WTC11 (cell line): ENCODE measurements at places on chromosomes 1 and 21. TPM values are rescaled to one million over a fixed set of nuclear protein-coding genes. Genes with fewer than 3 reads are reported as not detected.

DNA sequence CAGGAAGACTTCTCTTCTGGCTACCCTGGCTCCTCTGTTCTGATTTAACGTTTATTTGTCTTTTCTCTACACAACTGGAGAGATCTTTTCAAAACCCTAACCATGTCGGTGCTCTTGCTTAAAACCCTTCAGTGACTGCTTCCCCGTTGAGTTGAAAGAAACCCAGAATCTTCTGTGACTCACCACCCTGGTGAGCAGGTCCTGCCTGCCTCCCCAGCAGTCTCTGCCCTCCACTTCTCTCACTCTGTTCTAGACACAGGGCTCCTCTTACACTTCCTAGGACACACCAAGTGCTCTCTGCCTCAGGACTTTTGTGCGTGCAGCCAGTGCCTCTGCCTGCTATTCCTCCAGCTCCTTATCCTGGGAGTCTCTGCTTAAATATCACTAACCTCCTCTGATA is 131.4 kb downstream of the IER5 start:
- DNase-seq: no peak

NMNAT2 gene
- 8.8 to 10.5 TPM (median 8.9 TPM) in 3 replicates for total RNA-seq

USH2A gene
- total RNA-seq: 0.07 to 0.37 TPM (median 0.32 TPM) in 3 replicates

DNA sequence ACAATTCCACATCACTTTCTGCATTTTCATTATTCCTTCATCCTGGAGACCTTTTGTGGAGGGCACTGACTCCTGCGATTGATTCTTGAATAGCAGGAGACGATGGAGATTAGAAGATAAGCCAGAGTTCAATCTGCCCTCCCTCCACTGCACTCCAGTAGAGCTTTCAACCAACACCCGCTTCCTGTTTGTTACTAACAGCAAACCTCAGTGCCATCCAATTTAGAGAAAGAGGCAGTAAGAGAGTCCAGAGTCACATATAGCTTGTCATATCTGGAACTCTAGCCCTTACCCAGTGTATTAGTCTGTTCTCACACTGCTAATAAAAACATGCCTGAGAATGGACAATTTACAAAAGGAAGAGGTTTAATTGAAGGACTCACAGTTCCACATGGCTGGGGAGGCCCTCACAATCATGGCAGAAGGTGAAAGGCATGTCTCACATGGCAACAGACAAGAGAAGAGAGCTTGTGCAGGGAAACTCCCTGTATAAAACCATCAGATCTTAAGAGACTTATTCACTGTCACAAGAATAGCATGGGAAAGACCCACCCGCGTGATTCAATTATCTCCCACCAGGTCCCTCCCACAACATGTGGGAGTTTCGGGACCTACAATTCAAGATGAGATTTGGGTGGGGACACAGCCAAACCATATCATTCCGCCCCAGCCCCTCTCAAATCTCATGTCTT is 55.9 kb downstream of the PCBP3 start:
- no peak for DNase-seq

ENAH gene
- total RNA-seq: 223 to 229 TPM (median 227 TPM) in 3 replicates

GRCh38 chr1:63617450-63617849 is 24.2 kb downstream of the PGM1 start:
- no peak for DNase-seq

KRTAP11-1 gene
- not detected in 3 replicates for total RNA-seq

C1QA gene
- 0.50 to 0.92 TPM (median 0.76 TPM) in 3 replicates for total RNA-seq

NR1I3 gene
- 0.16 TPM in 1 of 3 replicates, not detected in the others for total RNA-seq

- no peak for DNase-seq
Observed at GRCh38 chr1:67004176-67004575, 49.8 kb downstream of the SLC35D1 start.

- DNase-seq: no peak
Observed at GRCh38 chr1:174023440-174023839, 1.3 kb upstream of the RC3H1 start.

GRCh38 chr21:37688952-37689659 is 227.2 kb downstream of the KCNJ6 start:
- no peak for DNase-seq

DNA sequence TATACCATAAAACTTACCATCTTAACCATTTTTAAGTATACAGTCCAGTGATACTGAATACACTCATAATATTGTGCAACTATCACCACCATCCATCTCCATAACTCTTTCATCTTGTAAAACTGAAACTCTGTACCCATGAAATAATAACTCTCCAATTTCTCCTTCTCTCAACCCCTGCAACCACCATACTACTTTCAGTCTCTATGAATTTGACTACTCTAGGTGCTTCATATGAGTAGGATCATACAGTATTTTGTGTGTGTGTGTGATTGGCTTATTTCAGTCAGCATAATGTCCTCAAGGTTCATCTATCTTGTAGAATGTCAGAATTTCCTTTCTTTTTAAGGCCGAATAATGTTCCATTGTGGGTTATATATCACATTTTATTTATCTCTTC is 17.7 kb downstream of the NPHS2 start:
- no peak for DNase-seq

SLC35E2B gene
- total RNA-seq: 51.3 to 51.6 TPM (median 51.6 TPM) in 3 replicates

TNNT2 gene
- 6.1 to 10.1 TPM (median 7.9 TPM) in 3 replicates for total RNA-seq

GRCh38 chr1:12019858-12020509 is 686 bp downstream of the MIIP start:
- DNase-seq: no peak

- no peak for DNase-seq
Observed at GRCh38 chr1:12776801-12777557, 3.4 kb downstream of the PRAMEF12 start.

GRCh38 chr1:26288311-26288941 is 8.5 kb downstream of the SH3BGRL3 start:
- no peak for DNase-seq

CFHR4 gene
- 0.42 TPM in 1 of 3 replicates, not detected in the others for total RNA-seq

MAEL gene
- 0.25 to 0.26 TPM in 2 of 3 replicates, not detected in the other for total RNA-seq

DNA sequence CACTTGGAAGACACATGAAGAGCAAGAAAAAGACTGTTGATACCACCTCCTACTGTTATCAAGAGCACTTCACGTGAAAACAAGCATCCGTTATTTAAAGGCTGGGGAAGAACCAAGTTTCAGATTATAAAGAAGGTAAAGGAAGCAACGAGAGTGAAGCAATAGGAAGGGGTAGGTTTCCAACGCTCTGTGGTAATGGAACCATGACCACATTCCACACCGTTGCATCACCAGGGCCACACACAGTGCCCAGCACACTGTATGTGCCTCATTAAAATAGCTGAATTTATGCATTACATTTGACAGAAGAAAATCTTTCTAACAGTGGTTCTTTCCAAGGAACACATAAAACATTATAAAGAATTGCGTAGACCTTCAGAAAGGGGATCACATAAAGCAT is 435.8 kb downstream of the MRPL39 start:
- no peak for DNase-seq

GRCh38 chr1:31818206-31818605 is 2.4 kb upstream of the SPOCD1 start:
- DNase-seq: no peak

DNA sequence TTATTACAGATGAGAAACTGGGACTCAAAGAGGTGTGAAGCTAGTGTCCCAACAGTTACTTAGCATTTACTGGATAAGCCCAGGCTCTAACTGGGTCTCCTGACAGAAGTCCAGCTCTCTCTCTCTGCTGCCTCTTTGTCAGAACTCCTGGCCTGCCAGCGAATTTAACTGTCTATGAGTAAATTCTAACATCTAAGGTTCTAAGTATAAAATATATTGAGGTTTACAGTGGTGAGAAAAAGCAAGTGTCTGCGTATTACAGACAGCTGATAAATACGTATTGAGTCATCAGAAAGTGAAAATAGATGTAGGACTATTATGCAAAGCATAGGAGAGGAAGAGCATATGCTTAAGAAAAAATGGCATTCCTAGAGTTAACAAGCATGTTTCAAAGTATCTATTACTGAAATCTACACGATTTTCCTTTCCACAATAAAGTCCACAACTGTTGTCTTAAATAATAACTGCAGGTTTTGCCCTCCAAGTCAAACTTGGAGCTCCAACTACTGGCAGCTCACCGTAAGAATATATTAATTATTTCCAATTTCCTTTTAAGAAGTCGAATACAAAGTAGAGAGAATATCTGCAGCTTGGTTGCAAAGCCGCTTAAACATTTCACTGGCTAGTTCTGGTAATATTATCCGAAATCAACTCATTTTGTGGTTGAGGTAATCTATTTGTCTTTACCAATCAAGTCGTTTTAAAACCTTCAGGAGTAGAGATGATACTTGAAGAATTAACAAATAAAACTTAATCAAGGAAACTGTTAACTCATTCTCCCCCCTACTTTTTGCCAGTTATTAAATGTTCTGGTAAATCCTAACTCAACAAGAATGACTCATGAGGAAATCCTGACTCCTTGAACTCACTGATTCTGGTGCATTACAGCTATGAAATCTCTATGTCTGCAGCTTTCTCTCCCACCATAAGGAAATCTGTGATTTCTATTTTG is 1.4 kb upstream of the RGS2 start:
- no peak for DNase-seq

- no peak for DNase-seq
Observed at GRCh38 chr1:176049582-176049981, 157.5 kb downstream of the COP1 start.
